ENCODE measurements at places on chromosomes 3 and 15.
A peak's percentile ranks its signal among the peaks of the same experiment; 100 is the strongest.

- no peak for DNase-seq
These were observed 799.2 kb downstream of the NR2F2 start for GRCh38 chr15:97129674-97130073.

- no peak for DNase-seq
These were observed 2.3 kb downstream of the PLXNB1 start for GRCh38 chr3:48427630-48427962.

DNA sequence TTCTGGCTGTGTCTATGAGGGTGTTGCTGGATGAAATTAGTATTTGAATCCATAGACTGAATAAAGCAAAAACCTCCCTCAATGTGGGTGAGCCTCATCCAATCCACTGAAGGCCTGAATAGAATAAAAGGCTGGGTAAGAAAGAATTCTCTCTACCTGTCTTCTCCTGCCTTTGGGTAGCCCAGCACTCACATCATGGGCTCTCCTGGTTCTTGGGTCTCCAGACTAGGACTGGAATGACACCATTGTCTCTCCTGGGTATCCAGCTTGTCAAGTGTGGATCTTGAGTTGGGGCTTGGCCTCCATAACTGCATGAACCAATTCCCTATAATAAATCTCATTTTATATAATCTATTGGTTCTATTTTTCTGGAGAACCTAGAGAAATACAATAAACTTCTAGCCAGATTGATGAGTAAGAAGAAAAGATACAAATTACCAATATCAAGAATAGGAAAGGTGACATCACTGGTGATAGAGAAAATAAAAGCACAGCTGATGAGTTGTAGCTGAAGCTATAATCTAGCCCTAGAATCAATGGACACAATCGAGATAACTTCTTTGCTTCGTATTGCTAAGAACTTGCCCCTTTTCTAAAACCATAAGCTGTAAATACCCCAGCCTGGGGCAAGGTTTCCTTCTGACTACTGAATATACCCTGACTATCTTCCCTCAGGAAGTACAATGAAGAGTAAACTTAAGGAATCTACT lies 106.4 kb downstream of the ANO10 start:
- no peak for DNase-seq

GRCh38 chr15:101578443-101578894 lies 73.7 kb downstream of the TM2D3 start:
- DNase-seq = no peak

DNA sequence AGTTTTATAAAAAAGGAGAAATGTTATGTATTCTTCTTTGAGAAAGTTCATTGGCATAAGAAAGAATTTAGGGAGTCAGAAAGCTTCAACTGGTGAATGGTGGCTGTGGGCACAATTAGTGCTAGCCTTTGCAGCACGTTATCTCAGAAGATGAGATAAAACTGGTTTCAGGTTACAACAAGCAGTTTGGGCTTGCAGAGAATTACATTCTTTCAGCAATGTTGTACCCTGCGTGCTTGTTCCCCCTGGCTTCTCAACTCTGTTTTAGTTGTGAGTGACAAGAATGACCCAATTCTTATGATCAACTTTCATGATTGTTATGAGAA lies 31.6 kb upstream of the ACP3 start:
- DNase-seq = no peak

GRCh38 chr3:133040696-133041523 lies 2.7 kb downstream of the TMEM108 start:
- DNase-seq = peak; percentile 45

Data from amniotic stem cell (primary cell).